ENCODE measurements at places on chromosomes 12 and 14. TPM values are rescaled to one million over a fixed set of nuclear protein-coding genes. Genes with fewer than 3 reads are reported as not detected.

- DNase-seq: peak; percentile 17
Measured at GRCh38 chr12:32139064-32139421, 32.4 kb downstream of the BICD1 start.

- DNase-seq: peak; percentile 45
Measured at GRCh38 chr12:92134638-92135274, 10.9 kb downstream of the BTG1 start.

Gene CELA1
- total RNA-seq: not detected

Gene ADAM21
- 0.40 TPM for total RNA-seq

Gene OAS1
- 5.1 TPM for total RNA-seq

Gene SERPINA3
- not detected for total RNA-seq

Measured in Daoy (cell line).